ENCODE measurements at places on chromosomes 4 and X. TPM values are rescaled to one million over a fixed set of nuclear protein-coding genes. Genes with fewer than 3 reads are reported as not detected.

Gene GYG2
- 9.7 TPM for total RNA-seq

Gene ZBED1
- total RNA-seq: 58.3 TPM

Gene TMPRSS11A
- not detected for total RNA-seq

Gene SRPK3
- not detected for total RNA-seq

DNA sequence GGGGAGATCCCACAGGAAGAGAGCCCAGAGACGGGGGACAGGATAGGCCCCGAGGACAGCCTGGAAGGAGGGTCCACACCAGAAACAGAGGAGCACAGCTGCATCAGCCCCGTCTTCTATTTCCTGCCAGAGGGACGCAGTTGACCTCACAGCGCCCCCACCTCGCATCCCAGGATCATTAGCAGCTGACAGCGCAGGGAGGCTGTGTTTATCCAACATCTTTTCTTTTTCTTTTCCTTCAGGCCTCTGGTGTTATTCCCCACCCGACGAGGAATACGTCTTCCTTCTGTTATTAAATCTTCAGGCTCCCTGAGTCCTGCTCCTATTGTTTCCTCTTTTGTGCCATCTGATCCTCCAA, 75.4 kb downstream of the DCHS2 start:
- no peak for DNase-seq

DNA sequence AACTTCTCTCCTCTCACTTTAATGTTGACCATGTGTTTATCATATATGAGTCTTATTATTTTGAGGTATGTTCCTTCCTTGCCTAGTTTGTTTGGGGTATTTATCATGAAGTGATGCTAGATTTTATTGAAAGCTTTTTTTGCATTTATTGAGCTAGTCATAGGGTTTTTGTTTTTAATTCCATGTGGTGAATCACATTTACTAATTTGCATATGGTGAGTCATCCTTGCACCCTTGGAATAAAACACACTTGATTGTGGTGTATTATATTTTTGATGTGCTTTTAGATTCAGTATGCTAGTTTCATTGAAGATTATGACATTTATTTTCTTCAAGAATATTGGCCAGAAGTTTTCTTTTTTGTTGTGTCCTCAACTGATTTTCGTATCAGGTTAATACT, 464.6 kb downstream of the PCDH18 start:
- no peak for DNase-seq

- no peak for DNase-seq
Measured at GRCh38 chr4:104063341-104063740, 343.6 kb upstream of the TACR3 start.

DNA sequence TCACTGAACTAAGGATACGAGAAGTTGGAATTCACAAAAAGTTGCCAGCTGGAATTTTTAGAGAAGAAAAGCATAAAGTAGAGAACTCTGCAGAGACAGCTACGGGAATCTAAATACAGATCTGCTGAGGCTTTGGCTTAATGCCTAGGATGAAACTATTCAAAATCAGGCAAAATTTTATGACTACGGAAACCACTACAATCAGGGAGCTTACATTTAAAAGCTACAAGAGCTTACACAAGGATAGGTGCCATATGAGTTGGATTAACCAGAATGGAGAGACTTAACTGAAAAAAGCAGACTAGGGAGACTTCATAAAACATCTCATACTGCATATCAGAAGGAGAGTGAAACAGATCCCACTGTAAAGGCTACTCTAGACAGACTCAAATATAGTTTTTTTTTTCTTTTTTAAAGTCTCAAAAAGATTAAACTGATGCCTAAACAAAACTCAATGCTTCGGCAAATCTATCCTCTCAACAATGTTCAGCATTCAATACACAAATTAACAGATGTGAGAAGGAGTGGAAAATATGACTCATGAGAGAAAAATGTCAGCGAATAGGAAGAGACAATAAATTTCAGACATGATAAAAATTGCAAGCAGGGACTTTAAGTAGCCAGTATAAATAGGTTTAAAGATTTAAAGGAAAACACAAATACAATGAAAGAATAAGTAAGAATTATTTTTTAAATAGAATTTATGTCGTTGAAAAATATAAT, 586.1 kb downstream of the FSTL5 start:
- no peak for DNase-seq

GRCh38 chr4:126018274-126018673, 703.5 kb downstream of the FAT4 start:
- no peak for DNase-seq

Data from osteocyte (in vitro differentiated cells).